ENCODE measurements at places on chromosomes 13 and 19.

DNA sequence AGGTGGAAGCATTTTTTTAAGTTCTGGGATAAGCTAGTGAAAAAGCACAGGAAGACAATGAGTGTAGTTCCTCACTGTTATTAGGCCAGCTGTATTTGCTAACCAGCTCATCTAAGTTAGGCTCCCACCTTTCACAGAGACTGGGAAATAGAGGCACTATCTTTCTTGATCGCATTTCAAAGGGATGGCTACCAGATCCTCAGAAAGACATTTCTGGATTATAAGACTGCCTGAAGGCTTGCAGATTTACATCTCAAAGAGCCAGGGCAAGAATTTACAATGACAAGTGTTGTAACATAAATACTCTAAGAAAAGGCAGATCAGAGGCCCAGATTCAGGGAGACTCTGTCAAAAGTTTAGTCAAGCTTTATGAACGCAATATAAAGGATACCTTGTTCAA lies 1005.5 kb downstream of the PCDH9 start:
- no peak for DNase-seq

DNA sequence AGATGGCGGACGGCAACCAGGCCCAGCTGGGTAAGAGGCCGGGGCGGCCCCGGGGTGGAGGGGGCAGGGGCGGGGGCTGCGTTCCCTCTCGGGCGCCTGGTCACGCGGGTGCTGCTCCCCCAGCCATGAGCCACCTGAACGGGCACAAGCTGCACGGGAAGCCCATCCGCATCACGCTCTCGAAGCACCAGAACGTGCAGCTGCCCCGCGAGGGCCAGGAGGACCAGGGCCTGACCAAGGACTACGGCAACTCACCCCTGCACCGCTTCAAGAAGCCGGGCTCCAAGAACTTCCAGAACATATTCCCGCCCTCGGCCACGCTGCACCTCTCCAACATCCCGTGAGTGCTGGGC lies 11.1 kb downstream of the PTBP1 start:
- no peak for DNase-seq

DNA sequence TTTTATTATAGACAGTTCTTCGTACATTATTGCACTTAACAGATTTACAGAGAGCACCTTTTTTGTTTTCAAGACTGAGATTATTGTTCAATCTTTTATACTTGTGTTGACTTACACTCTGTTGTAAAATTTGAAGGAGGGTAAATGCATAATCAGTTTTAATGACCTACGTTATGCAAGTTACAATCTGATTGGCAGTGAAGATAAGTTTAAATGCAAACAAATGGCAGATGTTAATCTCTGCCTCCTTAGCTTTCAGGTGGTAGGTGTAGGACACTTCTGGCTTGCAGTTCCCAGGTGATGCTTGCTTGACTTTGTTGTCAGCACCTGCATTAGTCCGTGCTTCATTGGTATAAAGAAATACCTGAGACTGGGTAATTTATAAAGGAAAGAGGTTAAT lies 424.9 kb downstream of the FGF9 start:
- DNase-seq = no peak

- DNase-seq = no peak
Measured at GRCh38 chr19:31271306-31271911, 77.8 kb downstream of the TSHZ3 start.

DNA sequence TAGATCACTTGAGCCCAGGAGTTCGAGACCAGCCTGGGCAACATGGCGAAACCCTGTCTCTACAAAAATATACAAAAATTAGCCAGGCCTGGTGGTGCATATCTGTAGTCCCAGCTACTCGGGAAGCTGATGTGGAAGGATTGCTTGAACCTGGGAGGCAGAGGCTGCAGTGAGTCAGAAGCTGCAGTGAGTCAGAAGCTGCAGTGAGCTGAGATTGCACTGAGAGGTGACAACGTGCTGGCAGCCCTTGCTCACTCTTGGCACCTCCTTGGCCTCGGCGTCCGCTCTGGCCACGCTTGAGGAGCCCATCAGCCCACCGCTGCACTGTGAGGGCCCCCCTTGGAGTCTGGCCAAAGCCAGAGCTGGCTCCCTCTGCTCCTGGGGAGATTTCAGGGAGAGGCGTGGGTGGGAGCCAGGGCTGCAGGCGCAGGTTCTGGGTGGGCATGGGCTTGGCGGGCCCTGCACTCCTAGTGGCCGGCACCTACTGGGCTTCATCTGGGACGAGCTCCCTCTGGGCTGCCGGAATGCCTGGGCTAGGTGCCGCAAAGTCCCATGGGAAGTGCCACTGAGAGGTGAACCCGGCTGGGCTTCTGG lies 39.5 kb upstream of the RPL21 start:
- DNase-seq = no peak

DNA sequence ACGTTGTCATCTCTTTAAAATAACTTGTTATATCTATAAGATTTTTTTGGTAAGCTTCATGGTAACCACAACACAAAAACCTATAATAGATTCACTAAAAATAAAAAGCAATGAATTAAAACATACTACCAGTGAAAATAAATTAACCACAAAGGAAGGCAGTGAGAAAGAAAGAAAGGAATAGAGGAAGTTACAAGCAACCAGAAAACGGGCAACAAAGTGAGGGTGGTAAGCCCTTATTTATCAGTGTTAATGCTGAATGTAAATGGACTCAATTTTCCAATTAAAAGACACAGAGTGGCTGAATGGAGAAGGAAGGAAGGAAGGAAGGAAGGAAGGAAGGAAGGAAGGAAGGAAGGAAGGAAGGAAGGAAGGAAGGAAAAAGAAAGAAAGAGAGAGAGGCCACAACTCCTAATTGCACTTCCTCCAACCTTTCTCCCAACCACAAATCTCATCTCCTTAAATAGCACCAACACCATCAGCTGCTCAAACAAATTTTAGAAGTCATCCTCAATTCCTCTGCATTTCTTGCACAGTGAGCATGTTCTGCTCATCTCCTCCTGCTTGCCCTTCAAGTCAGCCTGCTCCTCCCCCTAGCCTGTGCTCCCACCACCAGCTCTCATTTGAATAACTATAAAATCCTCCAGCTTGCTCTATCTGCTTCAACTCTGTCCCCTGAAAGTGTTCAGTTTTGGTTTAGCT lies 48.6 kb downstream of the CCNA1 start:
- DNase-seq = no peak

- DNase-seq = no peak
Measured at GRCh38 chr13:107293924-107294323, 726.0 kb upstream of the ARGLU1 start.

DNA sequence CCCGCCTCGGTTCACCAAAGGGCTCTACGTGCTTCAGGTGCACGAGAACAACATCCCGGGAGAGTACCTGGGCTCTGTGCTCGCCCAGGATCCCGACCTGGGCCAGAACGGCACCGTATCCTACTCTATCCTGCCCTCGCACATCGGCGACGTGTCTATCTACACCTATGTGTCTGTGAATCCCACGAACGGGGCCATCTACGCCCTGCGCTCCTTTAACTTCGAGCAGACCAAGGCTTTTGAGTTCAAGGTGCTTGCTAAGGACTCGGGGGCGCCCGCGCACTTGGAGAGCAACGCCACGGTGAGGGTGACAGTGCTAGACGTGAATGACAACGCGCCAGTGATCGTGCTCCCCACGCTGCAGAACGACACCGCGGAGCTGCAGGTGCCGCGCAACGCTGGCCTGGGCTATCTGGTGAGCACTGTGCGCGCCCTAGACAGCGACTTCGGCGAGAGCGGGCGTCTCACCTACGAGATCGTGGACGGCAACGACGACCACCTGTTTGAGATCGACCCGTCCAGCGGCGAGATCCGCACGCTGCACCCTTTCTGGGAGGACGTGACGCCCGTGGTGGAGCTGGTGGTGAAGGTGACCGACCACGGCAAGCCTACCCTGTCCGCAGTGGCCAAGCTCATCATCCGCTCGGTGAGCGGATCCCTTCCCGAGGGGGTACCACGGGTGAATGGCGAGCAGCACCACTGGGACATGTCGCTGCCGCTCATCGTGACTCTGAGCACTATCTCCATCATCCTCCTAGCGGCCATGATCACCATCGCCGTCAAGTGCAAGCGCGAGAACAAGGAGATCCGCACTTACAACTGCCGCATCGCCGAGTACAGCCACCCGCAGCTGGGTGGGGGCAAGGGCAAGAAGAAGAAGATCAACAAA lies 2.6 kb downstream of the PCDH17 start:
- DNase-seq = no peak
